ENCODE measurements at places on chromosomes 2 and 18.
A peak's percentile ranks its signal among the peaks of the same experiment; 100 is the strongest.

DNA sequence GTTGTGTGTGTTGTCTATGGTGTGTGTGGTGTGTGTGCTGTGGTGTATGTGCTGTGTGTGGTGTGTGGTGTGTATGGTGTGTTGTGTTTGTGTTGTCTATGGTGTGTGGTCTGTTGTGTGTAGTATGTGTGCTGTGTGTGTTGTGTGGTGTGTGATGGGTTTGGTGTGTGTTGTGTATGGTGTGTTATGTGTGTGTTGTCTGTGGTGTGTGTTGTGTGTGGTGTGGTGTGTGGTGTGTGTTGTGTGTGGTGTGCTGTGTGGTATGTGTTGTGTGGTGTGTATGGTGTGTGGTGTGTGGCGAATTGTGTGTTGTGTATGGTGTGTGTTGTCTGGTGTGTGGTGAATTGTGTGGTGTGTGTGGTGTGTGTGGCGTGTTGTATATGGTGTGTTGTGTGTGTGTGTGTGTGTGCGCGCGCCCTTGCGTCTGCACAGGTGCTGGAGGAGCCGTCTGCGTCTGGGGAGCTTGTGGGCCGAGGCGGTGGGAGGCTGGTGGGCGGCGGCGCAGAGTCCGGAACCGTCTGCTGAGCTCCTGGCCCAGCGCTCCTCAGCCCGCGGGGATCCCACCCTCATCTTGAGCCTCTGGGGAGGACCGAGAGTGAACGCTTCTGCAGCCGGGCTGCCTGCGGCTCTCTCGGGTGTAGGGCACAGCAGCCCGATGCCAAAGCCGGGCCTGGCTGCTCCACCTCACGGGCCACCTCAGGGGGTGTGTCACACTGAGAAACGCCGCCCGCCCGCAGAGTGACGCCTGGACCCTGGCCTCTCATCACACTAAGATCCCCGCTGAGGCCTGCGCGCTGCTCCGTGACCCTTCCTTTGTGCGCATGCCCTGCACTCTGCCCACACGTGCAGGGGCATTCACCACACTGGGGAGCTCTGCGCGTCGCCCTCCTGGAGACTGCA is 8.8 kb upstream of the ADI1 start:
- DNase-seq: no peak

- no peak for DNase-seq
Observed at GRCh38 chr2:27953077-27953476, 62.5 kb downstream of the BABAM2 start.

DNA sequence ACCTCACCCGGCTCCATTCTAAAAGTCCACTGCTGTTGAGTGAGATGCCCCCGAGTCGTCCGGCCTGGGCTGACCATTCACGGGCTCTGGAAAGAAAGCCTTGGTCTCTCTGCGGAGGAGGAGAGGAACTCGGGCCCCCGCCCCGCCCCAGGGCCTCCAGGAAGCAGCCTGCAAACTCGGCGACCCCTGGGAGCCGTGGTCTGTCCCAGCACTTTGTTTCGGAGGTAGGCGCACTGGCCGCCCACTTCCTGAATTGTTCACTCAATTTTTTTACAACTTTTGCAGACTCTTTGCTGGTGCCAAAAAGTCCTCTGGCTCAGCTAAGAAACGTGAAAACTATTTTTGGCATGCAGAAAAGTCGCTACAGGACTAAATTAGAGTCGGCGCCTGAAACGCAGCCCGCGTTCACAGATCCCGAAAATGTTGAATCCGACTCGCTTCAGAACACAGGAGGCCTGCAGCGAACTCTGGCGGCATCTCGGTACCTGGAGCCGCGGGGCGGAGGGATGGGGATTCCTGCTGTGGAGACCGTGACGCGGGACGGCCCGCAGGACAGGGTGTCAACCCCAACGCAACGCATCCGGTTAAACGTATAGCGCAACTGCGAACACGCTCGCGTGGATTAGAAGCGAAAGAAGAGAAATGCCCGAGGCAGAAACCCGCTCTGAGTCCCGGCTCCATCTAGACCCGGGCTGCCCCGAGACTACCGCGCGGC is 1.5 kb downstream of the PXDN start:
- DNase-seq: peak; percentile 93

- DNase-seq: no peak
Observed at GRCh38 chr2:130884503-130884902, 47.8 kb downstream of the ARHGEF4 start.

GRCh38 chr2:219997341-219997851 is 370.0 kb downstream of the SLC4A3 start:
- DNase-seq: peak; percentile 63

DNA sequence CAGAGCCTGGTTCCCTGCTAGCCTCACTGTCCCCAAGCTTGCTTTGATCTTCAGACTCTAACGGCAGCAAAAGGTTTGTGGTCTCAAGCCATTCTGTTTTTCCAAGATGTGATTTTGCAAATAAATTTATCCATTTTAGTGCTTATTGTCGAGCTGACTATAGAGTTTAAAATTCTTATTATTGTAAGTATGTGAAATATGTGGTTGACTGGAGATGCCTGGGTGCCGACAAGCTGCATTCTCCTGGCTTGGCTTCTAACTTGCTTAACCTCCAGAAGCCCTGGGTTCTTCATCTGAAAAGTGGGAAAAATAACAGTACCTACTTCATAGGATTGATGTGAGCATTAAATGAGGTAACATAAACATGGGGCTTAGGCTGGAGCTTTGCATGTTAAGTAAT is 9.9 kb upstream of the EDAR start:
- peak; percentile 49 for DNase-seq

- DNase-seq: no peak
Observed at GRCh38 chr2:29611850-29612249, 309.5 kb downstream of the ALK start.

- no peak for DNase-seq
Observed at GRCh38 chr18:78607221-78607620, 372.4 kb upstream of the SALL3 start.

GRCh38 chr2:65527451-65528240 is 95.2 kb upstream of the SPRED2 start:
- no peak for DNase-seq

DNA sequence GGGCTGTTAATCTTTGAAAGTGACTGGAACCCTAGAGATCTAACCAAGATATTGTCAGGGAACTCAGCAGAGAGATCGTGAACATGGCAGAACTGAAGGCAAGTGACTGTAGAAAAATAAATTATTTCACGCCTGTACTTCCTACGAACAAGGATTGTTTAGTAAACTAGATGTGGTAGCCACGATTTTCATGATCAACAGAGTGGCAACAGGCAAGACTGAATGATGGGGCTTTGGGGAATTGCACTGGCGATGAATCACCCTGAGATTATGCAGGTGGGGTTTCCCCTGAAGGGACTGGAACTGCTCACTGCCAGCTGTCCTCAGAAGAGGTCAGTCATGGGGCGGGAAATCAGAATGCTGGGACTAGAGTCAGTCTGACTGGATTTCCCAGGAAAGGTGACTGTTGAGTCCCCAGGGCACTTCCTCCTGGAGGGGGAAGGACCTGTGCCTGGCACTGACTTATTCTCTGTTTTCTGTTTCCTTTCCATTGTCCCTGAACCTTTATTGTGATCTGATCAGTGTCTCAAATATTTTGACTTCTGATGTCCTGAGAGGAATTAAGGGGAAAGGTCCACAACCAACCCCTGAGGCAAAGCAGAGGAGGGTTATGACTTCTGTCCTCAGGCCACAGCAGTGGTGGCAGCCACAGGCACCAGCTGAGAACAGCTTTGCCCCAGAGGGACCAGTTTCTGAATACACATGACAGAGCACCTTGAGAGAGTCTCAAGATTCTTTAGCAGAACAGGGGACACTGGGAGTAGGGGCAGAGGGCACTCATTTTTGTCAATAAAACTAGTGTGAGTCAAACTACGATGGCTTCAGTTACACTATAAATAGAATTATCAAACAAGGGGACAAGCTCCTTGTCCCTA is 70.0 kb downstream of the NAB1 start:
- DNase-seq: peak; percentile 34

DNA sequence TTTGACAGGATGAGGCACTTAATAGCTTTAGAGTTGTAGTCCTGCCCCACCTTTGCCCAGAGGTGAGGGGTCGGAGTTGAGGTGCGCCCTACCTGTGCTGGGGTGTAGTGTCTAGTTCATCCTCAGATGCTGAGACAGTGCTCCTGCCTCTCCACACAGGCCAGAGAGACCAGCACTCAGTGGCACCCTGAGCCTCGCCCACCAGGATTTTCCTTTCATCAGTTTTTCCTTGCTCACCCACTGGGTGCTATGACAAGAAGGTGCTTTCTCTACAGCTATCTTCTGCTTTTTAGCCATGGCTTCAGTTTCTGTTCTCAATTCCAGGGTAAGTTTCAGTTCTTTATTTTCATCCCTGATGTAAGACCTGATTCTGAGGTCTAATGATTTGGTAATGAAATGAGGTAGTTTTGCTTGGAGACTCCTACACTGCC is 16.8 kb upstream of the TMEM131 start:
- DNase-seq: no peak

GRCh38 chr2:232103140-232103737 is 141.7 kb downstream of the DIS3L2 start:
- peak; percentile 4 for DNase-seq

GRCh38 chr2:148813603-148814065 is 61.4 kb upstream of the KIF5C start:
- DNase-seq: no peak

- no peak for DNase-seq
Observed at GRCh38 chr18:79283131-79283810, 112.5 kb upstream of the NFATC1 start.

DNA sequence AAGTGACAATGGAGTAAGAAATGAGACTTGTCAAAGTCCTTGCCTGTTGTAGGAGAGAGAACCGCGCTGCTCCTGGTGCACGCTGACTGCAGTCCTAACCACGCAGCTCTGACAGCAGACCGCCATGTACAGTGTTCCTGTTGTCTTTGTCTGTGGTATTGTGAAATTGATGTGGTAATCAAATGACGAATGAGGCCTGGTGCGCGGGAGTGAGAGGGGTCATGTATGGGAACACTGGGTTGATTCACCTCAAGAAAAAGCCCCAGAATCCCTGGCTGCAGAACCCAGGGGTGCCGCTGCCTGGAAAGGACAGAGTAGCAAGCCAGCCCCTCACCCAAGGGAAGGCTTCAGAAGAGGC is 64.0 kb downstream of the INPP4A start:
- DNase-seq: no peak

GRCh38 chr2:108409768-108410167 is 32.0 kb downstream of the SULT1C4 start:
- peak; percentile 44 for DNase-seq

DNA sequence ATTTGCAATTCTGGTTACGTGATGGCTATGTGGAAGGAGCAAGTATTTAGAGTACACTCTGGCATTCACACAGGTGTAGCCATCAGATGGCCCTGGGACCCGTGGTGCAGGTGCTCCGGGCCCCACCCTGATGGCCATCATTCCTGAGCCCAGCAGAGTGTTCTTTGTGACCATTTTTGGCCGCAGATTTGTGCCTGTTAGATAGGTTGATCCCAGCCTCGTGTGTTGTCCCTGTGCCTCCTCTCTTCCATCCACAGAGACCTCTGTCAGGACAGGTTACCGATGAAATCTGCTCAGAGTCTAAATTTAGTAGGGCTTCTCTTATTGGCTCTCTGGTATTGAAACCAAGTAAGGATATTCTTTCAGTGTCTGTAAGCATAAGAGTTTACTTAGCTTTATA is 33.9 kb downstream of the MAPRE2 start:
- no peak for DNase-seq

GRCh38 chr18:10661317-10661716 is 135.5 kb downstream of the NAPG start:
- peak; percentile 19 for DNase-seq

DNA sequence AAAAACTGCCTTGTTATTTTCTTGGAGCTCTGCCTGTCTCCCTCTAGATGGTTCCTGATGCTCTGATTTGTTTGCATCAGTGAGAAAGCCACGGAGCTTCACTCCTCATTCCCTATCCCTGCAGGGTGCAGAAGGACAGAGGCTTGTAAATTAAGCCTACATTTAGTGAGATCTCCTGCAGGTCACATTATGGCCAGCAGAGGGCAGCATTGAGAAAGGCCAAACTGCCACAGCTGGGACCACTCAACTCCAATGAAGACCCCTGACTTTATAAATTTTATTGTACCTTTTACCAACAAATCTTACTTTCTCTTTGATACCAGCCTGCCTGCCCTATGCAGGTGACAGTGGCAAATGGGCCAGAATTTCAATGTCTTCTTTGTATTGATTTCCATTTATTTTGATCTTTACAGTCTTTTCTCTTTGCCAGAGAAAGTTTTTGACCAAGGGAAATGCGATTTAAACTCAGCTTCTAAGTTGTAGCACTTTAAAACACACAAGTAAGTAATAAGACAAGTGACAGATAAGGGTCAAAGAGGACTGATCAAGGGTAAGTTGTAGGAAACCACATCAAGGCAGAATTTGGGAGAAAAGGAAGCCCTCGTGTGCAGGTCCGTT is 1029.1 kb upstream of the KLHL29 start:
- peak; percentile 44 for DNase-seq

GRCh38 chr2:238441262-238442114 is 14.8 kb downstream of the ASB1 start:
- DNase-seq: no peak

DNA sequence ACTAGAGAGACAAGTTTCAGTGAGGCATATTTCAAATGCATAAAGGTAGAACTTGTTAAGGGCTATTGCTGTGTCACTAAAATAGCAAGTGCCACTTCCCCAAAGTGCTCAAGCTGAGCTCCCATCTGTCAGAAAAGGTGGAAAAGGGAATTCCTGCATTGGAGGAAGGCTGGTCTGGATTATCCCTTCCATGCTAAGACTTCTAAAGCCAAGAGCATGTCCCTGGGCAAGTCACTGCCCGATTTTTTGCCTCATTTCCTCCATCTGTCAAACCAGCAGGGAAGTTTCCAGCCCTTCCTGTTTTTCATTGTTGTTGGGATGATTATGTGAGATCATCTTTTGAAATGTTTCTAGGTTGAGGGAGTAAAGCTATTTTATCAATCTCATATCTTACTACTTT is 175.5 kb downstream of the SETBP1 start:
- DNase-seq: no peak

GRCh38 chr2:135258193-135258592 is 206.1 kb downstream of the RAB3GAP1 start:
- no peak for DNase-seq

DNA sequence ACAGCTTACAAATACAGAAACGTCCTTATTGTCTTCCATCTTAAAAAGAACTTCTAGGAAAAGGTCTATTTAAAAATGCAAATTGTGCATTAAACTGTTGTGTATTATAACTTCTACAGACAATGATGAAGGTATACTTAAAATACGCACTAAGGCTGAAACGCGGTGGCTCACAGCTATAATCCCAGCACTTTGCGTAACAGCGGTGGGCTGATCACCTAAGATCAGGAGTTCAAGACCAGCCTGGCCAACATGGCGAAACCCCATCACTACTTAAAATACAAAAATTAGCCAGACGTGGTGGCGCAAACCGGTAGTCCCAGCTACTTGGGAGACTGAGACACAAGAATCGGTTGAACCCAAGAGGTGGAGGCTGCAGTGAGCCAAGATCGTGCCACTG is 4.9 kb downstream of the CUL3 start:
- no peak for DNase-seq

All from adipocyte (in vitro differentiated cells).